A549 treated with dexamethasone at 1 μM for 4 hours (cell line): ENCODE measurements at places on chromosomes 2 and 18. TPM values are rescaled to one million over a fixed set of nuclear protein-coding genes. Genes with fewer than 3 reads are reported as not detected.

MYCN gene
- 0.05 TPM in 1 of 5 replicates, not detected in the others for total RNA-seq

DAW1 gene
- 2.3 to 3.0 TPM (median 2.4 TPM) in 5 replicates for total RNA-seq

PRSS56 gene
- 0.08 to 0.16 TPM (median 0.12 TPM) in 4 of 5 replicates, not detected in the other for total RNA-seq

MRO gene
- total RNA-seq, result 0.05 to 0.15 TPM (median 0.12 TPM) in 5 replicates

ACADL gene
- 0.06 to 0.14 TPM (median 0.07 TPM) in 3 of 5 replicates, not detected in the others for total RNA-seq
